ENCODE measurements at places on chromosomes 7 and 10.

GRCh38 chr7:124597509-124597908 lies 168.1 kb downstream of the GPR37 start:
- no peak for ATAC-seq

DNA sequence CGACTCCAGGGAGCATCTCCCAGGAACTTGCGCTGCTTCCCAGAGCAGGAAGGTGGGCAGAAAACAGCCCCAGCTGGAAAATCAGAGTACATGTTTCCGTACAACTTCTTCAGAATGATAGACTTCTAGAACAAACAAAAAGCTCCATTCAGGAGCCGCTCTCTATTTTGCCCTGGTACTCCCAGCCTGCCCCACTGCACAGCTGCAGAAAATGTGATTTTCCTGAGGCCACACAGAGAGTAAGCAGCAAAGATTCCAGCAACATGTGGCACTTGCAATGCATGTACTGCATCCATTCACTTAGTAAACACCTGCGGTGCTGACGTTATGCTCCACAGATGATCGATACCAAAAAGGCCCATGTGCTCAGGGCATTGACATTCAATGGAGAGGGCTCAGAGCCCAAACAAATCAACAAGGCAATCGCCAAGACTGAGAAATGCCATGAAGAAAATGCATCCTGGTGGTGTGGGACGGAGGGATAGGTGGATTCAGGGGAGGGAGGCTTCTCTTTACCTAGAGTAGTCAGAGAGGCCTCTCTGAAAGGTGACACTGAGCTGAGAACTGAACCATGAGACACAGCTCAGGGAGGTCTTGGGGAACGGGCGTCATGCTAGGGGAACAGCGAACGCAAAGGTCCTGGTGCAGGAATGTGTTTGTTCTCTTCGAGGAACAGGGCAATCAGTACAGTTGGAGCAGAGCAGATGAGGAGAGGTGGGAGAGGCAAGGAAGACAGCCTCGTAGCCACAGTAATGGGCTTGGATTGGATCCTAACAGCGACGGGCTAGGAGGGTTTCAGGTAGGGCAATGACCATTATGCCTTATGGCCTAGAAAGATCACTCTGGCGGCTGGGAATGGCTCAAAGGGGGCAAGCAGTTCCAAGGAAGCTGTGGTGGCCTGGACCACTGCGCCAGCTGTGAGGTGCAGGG lies 35.3 kb upstream of the DUSP5 start:
- ATAC-seq = no peak

DNA sequence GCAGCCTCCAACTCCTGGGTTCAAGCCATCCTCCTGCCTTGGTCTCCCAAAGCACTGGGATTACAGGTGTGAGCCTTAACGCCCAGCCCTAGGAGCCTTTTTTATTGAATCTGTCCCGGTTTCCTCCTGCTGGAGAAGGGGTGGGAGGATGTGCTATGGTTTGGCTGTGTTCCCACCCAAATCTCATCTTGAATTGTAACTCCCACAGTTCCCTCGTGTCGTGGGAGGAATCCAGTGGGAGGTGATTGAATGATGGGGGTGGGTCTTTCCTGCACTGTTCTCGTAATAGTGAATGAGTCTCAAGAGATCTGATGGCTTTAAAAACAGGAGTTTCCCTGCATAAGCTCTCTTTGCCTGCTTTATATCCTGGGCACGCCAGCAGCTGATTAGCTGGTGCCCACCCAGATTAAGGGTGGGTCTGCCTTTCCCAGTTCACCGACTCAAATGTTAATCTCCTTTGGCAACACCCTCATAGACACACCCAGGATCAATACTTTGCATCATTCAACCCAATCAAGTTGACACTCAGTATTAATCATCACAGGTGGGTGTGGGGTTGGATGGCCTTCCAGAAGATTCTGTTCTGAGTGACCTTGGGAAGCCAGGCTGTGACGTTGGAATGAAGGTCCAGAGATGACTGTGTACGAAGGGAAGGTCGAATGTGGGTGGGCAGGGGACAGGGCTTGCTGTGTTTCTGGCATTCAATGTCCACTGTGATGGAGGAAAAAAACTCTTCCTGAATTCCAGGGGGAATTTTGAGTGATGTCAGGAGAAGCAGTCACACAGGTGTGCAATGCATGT lies 33.8 kb upstream of the CUX1 start:
- no peak for ATAC-seq

- no peak for ATAC-seq
Observed at GRCh38 chr7:106964466-106964865, 80.0 kb upstream of the PRKAR2B start.

GRCh38 chr10:14608381-14609001 lies 166.2 kb downstream of the FAM107B start:
- no peak for ATAC-seq

- ATAC-seq = no peak
Observed at GRCh38 chr10:23367896-23368595, 23.4 kb upstream of the C10orf67 start.

DNA sequence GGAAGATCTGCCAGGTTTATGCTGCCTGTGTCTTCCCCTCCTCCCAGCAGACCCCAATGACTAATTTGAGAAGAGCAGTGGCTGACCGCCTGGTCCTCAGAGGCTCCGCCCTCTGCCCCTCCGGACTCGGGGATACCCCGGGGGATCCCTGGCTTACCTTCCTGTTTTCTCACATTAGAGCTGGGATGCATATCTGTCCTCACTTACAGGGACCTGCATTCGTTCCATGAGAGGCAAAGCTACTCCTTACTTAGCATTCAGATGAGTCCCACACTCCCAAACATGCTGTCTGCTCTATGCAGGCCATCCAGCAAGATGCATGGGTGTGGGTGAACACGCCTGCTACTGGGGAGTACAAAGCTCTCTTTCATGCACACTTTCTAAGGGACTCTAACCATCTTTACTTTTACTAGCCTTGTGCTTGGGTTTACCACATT lies 24.0 kb downstream of the VOPP1 start:
- peak; percentile 63 for ATAC-seq

GRCh38 chr10:111277661-111278060 lies 200.8 kb downstream of the ADRA2A start:
- peak; percentile 58 for ATAC-seq

DNA sequence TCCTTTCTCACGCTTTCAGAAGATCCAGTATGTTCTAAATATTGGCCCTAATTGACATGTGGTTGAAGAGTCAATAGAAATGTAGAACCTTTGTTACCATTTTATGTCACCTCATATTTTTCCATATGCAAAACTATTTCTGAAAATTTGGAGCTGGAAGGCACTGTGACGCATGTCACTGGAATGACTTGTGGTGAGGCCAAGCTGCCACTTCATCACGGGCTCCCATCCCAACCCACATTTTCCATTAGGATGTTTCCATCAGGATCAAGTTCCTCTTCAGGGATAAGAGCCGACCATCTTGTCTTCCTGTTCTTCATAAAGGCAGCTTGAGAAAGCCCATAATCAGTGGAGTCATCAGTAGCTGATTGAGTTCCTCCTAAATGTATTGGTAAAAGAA lies 1241.7 kb downstream of the GATA3 start:
- no peak for ATAC-seq

- no peak for ATAC-seq
Observed at GRCh38 chr10:69457771-69458237, 6.5 kb downstream of the TSPAN15 start.

DNA sequence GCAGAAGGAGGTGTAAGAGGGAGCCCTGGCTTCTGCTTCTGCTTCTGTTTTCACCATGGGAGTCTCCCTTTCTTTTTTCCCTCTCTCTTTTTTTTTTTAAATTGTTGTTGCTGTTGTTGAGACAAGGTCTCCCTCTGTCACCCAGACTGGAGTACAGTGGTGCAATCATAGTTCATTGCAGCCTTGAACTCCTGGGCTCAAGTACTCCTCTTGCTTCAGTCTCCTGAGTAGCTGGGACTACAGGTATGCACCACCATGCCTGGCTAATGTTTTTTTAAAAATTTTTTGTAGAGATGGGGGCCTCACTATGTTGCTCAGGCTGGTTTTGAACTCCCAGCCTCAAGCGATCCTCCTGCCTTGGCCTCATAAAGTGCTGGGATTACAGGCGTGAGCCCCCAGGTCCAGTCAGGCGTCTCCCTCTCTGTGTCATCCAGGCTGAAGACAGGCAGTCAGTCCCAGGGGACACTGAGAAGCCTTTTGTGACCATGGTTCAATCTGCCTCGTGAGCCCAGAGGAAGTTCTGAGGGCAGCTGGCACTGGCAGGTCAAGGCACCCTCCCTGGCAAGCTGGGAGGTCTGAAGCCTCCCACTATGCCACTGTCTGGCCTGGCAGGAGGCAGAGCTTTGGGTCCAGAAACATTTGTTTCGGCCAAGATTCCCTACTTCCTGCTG lies 33.6 kb upstream of the NPFFR1 start:
- ATAC-seq = no peak

DNA sequence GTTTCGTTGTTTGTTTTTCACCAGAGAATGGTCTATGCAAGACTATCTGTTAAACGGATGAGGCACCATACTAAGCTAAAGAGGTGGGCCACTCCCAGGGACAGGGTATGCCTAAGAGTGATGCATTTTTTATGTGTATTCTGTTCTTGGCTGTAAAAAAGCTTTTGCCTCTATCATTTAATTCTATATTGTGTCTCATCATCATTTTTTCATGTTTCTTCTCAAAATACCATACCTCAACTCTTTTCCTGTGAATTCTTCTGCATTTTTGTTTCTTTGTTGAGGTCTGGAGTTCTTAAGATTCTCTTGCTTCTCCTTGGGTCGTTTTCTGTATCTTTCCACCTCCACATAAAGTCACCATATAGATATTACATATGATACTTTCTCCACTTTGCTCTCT lies 357.4 kb downstream of the GPR158 start:
- no peak for ATAC-seq

DNA sequence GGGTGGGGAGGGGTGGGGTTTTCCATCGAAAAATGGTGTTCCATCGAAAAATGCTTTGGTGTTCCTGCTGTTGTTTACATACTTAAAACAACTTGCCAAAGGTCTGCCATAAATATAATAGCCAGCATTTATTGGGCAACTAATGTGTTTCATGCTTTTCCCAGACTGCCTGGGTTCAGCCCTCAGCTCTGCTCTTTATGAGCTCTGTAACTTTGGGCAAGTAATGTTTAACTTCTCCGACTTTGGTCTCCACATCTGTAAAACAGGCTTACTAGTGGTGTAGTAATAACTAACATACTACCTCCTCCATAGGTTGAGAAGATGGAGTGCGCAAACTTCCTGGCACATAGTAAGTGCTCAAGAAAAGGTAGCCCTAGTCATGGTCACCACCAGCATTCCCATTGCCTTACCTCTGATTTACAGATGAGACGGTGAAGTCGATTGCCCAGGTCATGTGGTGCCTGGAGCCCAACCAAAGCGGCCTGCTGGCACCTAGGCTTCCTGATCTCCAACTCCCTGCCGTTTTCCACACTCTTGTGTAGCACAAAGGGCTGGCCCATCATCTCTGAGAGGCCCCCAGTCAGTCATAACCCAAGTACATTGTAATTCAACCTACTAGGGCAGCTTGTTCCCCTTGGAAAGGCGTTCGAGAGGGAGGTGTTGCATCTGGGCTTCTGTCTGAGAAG lies 8.9 kb downstream of the ZMIZ1 start:
- no peak for ATAC-seq

GRCh38 chr7:47937711-47938573 lies 10.3 kb downstream of the PKD1L1 start:
- ATAC-seq = no peak

DNA sequence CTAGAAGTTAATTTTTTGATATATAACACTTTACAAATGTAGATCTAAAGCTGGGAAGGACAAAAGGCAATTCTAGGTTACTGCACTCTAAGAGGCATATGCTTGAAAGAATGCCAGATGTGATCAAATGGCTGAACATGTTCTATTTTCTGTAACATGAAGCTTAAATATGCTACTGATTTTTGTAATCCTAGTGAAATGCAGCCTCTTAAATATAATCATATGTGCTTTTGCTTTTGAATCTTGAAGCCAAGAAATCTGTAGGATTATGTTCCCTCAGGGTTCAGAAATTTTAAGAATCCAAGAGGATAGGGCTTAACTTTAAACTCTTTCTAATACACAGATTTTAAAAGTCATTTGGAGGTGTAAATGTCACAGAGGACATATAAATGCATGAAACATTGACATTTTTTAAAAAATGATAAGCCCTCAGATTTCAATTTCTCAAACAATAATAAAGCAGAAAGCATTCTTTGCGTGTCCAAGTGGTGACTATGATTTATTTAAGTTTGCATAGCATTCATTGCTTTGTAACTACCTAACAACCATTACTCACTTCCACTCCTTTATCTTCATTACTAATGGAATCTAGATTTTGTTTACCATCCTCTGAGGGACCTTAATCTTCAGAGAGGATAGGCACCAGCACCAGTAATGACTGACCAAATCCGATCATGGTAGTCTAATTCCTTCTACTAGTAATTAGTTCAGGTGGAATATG lies 170.4 kb downstream of the MAGI2 start:
- ATAC-seq = peak; percentile 38

DNA sequence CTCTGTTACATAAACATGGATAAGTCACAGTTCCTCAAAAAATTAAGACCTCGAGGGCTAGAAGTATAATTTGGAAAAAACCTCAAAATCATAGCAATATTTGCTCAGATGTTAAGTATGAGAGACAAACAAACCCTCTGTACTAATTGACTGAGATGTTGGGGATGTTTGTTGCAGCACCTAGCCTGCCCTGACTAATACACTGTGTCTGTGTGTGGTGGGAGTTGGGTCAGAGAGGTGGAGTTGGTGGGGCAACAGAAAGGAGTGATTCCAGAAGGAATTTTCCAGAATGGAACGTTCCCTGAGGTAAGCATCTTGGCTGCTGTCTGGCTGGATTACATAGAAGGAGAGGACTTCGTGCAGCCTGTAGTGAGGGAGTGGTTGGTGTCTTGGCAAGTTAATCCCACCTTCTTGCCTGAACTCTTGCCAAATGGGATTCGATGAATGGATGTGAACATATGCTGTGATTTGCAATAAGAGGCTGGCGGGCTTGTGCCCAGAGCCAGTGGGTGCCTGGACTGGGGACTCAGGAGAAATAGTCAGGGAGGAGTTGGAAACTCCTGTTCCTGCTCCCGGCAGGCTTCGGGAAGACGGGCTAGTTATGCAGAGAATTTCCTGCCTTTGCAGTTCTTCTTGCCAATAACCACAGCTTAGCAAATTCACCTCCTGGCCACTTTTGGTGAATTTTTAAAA lies 9.3 kb upstream of the FAM180A start:
- no peak for ATAC-seq

DNA sequence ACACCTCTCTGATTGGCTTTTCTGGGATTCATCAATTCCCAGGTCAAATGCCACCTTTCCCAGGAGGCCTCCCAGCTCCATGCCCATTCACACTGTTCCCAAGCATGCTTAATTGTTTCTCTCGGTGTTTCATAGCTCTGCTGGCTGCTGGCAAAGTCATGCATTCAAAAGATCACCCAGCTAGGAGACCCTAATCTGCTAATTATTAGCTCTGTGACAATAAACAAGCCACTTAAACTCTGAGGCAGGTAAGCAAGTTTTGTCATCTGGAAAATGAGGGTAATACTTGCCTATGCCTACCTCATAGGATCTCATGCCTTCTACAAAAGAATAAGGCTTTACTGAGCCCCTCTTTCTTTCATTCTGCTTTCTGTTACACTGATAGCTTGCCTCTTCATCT lies 828 bp upstream of the KEL start:
- no peak for ATAC-seq

GRCh38 chr7:7977774-7978173 lies 9.2 kb downstream of the GLCCI1 start:
- ATAC-seq = no peak

- no peak for ATAC-seq
Observed at GRCh38 chr7:129989466-129989865, 36.7 kb upstream of the UBE2H start.
